ENCODE measurements at places on chromosomes 16 and 17.

DNA sequence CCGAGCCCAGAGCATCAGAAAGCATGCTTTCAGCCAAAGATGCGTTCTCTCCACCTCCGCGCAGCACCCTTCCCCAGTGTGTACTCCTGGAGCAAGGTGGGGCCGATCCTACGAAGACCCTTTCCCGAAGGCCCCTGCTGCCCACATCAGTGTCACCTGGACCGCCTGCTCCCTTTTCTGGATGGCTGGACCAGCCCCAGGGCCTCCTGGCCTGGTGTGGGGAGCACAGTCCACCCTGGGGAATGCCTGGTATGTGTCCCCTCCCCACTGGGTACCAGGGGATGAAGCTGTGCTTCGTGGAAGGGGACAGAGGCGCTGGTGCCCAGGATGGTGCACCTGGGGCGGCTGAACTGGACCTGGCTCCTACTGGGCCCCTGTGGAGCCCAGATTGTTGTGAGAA is 173.8 kb downstream of the SEC14L1 start:
- DNase-seq, result no peak

DNA sequence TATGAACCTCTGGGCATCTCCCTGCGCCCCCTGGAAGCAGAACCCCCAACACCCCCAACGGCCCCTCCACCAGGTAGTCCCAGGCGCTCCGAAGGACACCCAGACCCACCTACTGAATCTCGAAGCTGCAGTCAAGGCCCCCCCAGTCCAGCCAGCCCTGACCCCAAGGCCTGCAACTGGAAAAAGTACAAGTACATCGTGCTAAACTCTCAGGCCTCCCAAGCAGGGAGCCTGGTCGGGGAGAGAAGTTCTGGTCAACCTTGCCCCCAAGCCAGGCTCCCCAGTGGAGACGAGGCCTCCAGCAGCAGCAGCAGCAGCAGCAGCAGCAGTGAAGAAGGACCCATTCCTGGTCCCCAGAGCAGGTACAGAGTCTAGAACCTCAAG is 1.5 kb downstream of the BCL6B start:
- DNase-seq, result no peak

GRCh38 chr17:55420776-55421178 is 858 bp downstream of the MMD start:
- peak; percentile 19 for DNase-seq

- DNase-seq, result no peak
Observed at GRCh38 chr16:77711775-77712174, 10.5 kb upstream of the NUDT7 start.

GRCh38 chr16:29148867-29149272 is 164.0 kb downstream of the LAT start:
- peak; percentile 42 for DNase-seq

- DNase-seq, result no peak
Observed at GRCh38 chr16:56824331-56824730, 40.7 kb upstream of the SLC12A3 start.

- DNase-seq, result peak; percentile 11
Observed at GRCh38 chr17:58710948-58711552, 18.6 kb downstream of the RAD51C start.

DNA sequence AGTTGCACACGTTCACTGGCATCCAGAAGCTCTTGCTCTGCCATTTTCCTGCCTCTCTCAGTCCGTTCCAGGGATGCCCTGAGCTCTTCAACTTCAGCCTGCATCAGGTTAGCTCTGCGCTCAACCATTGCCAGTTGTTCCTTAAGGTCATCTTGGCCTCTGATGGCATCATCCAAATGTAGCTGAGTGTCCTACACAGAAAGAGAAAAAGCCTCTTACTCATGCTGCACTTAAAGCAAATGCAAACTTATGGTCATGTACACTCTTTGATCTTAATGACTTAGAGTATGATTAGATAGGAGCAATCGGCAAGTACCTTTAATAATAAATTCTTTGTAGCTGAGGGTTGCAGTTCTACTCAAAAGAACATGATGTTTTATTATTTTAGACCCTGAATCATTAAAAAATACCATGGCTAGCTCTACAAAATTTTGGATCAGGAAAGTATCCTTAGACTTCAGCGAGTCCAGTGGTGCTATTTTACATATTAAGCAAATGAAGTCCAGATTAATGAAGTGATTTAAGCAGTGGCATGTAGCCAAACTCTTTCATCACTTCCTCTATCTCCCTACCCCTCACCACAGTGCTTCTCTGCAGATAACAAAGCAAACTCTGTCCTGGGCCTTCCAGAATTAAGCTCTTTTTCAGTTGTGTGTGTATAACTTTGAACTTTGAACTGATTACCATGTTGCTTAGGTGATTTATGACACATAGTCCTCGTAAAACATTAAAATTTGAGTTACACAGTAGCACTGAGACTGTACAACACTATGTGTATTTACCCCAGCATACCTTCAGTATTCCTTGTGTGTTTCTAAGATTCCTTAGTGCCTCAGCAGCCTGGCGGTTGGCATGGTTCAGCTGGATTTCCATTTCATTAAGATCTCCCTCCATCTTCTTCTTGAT is 22.1 kb downstream of the MYH4 start:
- DNase-seq, result no peak

- DNase-seq, result no peak
Observed at GRCh38 chr17:82787081-82787848, 35.4 kb downstream of the TBCD start.

DNA sequence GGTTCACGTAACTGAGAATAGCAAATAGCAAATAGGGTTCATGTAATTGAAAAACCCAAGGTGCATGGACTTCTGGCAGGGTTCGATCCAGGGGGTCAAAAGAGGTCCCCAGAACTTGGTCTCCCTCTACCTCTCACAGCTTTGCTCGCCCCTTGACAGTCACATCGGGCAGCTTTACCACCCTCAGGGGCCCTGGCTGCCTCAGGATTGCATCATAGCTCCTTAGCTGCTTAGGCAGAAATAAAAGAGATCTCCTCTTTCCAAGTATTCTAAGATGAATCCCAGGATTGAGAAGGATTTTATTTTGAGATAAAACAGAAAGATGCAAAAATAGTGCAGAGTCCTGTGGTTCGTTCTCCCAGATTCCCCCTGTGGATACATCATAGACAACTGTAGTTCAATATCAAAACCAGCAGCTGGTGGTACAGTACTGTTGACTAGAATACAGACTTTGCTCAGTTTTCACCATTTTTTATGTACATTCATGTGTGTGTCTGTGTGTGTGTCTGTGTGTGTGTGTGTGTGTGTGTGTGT is 12.8 kb downstream of the ADGRG3 start:
- DNase-seq, result no peak

DNA sequence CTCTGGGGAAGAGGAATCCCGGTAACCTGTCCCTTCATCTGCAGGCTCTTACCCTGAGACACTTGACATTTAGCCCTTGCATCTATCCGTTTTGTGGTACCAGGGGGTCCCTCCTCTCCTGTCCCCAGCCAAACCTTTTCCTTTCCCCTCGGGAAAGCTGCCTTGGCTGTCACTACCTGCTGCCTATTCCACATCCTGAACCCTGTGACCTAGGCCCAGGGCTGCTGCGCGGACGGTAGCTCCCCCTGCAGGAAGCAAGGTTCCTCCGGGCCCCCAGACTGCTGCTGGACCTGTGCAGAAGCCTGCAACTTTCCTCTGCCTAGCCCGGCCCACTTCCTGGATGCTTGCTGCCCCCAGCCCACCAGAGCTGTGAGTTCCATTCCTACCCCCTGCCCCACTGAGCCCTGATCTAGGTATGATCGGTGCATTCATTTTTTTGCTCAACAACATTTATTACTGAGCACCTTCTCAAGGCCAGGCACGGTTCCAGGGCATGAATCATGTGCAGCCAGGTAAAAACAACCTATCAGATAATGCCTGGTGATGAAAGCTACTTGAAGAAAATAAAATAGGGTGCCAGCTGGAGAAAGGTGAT is 10.5 kb upstream of the ALDOA start:
- DNase-seq, result no peak

DNA sequence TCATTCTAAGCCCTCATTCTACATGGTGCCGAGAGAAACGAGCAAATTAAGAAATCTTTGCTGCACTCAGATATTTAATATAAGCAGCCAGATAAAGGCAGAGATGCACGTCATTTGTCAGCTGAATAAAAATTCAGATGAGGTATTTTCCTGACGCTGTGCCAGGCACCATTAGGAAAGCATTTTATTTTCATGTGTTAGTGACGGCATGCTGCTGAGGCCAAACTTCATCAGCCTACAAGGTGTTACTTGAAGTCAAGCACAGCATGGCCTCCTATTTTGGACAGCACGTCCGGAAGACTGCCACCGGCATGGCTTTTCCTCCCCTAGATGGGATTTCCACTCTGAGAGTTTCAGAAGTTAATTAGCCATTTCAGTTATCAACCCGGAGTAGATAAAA is 70.3 kb downstream of the IRX3 start:
- DNase-seq, result no peak

GRCh38 chr16:4624827-4625559 is 367 bp downstream of the MGRN1 start:
- peak; percentile 49 for DNase-seq
